Liver (tissue), 10 donors: ENCODE measurements at places on chromosomes 5 and 9.

DNA sequence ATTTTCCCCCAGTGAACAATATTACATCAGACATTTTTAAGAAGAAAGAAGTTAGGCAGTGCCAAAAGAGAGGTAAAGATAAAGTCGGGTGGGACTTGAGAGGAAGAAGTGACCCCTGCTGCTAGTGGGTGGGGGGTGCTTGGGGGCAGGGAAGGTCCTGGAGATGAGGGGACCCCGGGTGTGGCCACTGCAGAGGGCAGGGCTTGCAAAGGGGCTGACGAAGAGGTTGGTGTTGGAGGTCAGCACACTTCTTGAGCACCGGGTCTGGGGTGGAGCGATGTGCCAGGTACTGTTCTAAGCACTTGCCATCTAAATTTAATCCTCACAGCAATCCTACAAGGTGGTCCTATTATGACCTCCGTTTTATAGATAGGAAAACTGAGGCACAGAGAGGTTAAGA, 62.0 kb downstream of the AMBP start:
- DNase-seq: peak; percentile 27

GRCh38 chr9:96137671-96138429, 164.1 kb downstream of the HSD17B3 start:
- DNase-seq: no peak

GRCh38 chr9:120875954-120876841, 790 bp downstream of the PHF19 start:
- DNase-seq: peak; percentile 84

- no peak for DNase-seq
These were observed 28.7 kb downstream of the INIP start for GRCh38 chr9:112689161-112689740.

DNA sequence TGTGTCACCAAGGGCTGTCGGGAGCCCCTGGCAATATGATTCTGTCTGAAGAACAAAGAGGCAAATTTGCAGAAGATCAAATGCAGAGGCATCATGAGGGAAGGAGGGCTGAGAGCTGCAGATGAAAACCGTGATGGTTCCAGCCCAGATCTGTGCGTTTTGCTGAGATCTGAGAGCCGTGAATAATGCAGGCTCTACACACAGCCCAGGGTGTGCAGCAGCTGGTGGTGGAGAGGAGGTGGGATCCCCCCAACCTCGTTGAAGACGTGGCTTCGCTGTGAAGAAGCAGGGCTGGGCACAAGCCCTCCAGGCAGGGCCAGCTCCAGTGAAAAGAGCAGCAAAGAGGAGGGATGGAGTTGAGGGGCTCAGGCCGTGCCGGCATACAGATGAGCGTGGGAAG, 75.5 kb downstream of the TSPAN17 start:
- no peak for DNase-seq

DNA sequence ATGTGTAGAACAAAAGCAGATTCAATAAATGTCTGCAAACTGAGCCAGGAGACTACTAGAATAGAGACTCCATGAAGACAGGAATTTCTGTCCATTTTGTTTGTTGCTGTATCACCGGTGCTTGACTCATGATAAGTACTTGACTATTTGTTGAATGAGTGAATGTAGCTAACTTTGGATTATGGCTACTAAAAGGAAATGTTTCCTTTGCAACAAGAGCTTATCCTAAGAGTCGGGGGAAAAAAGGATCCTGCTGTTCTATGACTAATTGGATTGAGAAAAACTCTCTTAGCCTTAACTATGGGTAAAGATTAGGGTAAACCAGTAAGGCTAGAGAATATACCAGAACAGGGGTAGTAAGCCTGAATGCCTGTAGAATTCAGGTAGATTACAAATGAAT, 3.5 kb downstream of the PAIP1 start:
- DNase-seq: no peak

DNA sequence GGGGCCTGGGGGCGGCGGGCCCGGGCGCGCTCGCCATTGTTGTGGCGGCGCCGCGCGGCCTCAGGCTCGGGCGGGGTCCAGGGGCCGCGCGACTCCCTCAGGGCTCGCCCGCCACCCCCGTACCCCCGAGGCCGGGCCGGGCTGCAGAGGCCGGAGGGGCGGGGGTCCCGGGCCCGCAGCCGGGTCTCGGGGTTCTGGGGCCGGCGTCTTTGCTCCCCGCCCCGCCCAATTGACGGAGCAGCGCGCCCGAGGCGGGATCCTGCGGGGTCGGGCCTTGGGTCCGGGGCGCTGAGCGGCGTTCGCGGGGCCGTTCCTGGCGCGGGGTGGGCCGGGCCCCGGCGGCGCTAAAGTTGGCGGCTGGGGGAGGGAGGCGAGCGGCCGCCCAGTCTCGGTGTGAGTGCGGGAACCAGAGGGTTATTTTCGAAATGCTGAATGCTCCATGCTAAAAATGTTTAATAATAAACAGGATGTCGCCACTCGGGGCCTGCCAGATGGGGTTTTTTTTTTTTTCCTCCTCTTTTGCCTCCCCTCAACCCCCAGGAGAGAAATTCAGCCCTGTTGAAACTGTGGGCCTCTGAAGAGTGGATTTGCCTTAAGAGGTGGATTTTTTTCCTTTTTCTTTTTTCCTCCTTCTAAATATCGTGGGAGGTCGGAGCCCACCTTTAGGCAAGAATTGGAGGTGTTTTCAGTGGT, 724 bp downstream of the PRRC2B start:
- DNase-seq: peak; percentile 66

DNA sequence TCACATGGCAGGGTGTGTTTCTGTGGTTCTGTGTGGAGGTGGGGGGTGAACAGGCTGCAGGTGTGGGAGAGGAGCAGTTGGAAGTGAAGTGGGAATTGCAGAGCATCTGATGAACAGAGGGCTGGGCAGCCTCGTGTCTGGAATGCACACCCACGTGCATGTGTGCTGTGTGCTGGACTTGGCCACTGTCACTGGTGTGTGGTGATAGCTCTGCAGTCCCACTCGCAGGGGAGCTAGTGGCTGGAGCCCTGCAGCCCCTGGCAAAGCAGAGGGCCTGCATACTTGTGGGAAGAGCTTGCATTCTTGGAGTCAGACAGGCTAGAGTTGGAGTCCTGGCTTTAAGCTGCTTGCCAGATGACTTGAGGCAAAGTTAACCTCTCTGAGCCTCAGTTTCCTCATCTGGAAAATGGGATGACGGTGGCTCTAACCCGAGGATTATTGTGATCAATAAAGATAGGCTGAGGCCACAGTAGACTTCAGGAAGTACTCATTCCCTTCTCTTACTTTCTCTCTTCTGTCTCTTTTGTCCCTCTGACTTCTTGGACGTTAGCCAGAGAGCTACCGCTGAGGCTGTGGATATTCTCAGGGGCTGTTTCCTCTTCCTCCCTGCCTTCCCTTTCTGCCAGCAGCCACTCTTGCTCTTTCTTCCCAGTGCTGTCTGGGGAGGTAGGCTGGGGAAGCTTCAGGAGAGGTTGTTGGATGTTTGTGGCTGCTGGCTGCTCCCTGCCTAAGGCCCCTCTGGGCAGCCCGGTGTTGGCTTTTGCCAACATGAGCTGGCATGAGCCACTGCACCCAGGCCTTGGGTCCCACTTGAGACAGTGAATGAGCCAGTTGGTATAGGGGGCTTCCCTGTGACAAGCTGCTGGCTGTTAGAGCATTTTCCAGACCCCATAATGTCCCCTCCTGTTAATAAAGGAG, 18.3 kb downstream of the PSAT1 start:
- DNase-seq: no peak

GRCh38 chr5:1488882-1489680, 34.7 kb downstream of the LPCAT1 start:
- no peak for DNase-seq
